ENCODE measurements at places on chromosomes 4 and X.

DNA sequence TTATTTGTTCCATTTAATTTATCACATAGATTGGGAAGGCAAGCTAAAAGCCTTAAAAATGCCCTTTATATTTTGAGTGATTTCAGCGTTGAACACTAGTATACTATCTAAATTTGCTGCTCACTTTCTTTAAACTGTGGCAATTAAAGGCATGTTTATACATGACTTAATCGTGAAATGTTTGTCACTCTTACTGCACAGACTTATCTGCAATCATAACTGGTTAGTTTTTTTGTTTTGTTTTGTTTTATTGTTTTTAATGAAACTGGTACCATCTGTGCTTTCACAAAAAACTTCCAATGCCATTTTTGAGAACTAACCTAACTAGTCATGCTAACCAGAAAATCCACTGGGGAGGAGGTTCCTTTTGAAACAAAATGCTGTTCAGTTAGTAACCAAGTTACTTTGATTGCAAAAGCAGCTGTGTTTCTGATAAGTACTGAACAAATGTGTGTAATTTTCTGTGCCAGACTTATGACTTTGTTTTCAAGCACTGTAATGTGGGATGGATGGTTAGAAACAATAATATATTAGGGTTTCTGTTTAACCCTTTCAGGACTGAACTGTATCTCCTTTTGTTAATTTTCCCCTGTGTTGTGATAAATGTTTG, 56.1 kb downstream of the CCKAR start:
- no peak for DNase-seq

DNA sequence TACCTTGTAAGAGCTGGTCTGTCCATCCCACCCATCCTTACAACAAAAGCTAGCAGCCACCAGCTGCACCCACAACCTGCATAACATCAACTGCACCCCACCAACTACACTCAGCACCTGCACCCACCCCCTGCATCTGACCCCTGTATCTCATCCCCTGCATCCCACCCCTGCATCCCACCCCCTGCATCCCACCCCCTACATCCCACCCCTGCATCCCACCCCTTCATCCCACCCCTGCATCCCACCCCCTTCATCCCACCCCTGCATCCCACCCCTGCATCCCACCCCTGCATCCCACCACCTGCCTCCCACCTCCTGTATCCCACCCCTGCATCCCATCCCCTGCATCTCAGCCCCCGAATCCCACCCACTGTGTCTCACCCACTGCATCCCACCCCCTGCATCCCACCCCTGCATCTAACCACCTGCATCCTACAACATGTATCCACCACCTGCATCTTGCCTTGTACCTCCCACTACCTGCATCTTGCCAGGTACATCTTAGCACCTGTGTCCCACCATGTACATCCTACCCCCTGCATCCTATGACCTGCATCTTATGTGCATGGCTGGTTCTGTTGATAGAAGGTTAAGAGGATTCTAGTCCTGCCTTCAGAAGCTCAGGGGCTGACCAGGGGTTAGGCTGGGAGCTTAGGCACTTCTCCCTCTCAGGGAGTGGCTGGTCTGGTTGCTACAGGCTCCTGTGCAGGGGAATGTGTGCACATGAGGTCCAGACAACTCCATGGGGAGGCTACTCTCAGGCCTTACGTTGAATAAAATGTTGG, 9.4 kb downstream of the TMEM271 start:
- no peak for DNase-seq

GRCh38 chrX:122641826-122642225, 542.3 kb upstream of the GRIA3 start:
- DNase-seq = no peak

GRCh38 chr4:48470137-48470536, 13.0 kb upstream of the SLC10A4 start:
- DNase-seq = no peak

DNA sequence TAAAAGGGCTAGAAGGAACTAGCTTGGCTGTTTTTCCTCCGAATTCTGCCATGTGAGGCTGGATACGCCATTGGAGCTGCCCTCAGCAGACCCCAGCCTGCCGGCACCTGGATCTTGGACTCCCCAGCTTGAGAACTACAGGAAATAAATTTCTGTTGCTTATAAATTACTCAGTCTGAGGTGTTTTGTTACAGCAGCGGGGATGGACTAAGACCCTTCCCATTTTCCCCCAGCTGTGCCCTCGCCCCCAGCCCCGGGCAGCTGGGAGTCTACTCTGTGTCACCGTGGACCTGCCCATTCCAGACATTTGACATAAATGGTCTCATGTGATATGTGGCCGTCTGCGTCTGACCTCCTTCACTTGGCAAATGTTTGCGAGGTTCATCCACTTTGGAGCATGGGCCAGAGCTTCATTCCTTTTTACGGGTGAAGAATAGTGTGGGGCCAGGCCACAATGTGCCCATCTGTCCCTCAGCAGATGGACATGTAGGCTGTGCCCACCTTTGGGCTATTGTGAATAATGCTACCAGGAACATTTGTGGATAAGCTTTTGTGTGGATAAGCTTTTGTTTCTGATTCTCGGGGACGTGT, 30.7 kb upstream of the SPON2 start:
- no peak for DNase-seq

DNA sequence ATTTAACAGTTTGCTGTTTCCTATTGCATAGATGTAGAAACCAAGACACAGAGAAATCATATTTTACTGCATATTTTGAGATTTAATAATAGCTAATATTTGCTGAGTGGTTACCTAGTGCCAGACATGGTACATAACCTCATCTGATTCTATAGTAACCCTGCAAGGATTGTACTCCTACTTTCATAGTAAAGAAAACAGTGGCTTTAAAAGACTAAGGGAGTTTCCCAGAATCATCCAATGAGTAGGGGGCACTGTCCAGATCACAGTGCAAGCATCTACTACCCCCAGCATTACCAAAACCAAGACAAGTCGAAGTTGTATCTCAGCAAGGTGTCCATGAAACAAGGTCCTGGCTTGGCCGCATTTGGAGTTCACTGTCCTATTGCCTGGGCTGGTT, 224.5 kb upstream of the TENM3 start:
- no peak for DNase-seq

- no peak for DNase-seq
Measured at GRCh38 chr4:38364383-38364963, 299.5 kb upstream of the KLF3 start.

DNA sequence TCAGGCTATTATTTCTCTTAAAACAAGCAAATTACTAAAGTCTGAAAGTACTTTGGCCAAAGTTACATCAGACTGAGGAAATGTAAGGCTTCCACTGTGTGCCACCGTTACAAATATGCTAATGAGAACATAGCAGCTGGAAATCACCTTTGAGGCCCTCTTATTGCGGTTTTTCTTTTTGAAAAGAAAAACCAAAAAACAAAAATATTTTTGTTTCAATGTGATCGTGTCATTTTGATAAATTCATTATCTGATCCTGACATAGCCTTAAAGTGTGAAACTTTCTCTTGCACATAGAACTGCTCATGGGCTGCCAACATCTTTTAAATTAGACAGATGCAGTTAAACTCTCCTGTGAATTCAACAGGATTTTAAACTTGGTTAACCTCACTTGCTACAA, 2.8 kb upstream of the TIFA start:
- DNase-seq = no peak

DNA sequence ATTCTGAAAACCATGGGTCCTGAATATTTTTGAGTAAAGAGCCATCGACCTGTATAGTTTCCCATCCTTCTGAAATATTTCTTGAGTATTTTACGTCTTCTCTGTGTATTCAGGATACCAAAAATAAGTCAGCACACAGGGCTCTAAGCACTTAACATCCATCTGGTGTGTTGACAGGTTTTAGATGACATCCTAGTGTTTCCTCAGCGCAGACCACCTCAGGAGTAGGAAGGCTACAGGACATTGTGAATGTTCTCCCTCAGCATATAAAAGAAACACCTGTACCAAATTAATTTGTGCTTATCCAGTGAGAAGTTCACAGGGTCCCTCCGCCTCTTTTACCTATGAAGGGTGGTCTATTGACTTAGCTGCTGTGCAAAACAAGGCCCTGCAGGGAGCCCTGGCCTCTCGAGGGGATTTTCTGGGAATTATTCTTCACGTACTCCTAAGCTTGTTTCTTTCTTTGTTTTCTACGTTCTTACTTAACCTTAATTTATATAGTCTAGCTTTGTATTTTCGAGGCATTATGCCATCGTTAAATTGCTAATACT, 241.8 kb downstream of the FBXO8 start:
- DNase-seq = no peak

DNA sequence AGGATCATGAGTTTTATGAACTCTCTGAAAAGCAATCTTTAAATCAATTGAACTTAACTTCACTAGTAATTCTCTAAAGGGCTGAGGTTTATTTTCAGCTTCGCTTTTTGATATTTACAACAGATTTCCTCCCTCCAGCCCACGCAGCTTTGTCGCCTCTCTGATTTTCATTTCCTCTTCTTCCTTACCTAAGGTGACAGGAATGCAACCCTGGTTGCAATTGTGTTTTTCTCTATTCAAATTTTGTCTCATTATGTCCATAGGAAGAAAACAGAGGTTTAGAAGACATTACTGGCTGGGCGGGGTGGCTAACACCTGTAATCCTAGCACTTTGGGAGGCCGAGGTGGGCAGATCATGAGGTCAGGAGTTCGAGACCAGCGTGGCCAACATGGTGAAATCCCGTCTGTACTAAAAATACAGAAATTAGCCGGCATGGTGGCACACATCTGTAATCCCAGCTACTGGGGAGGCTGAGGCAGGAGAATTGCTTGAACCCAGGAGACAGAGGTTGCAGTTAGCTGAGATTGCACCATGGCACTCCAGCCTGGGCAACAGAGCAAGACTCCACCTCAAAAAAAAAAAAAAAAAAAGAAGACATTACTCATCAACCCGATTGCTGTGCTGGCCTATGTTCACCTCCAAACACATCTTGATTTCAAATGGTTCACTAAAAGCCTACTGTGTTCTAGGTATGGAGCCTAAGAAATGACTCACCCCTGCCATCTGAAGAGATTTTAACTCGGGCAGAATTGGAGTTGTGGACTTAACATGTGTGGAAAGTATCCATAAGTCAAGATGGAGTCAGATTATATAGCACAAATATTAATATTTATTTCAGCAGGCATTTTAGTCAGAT, 36.8 kb downstream of the VSIG4 start:
- no peak for DNase-seq

DNA sequence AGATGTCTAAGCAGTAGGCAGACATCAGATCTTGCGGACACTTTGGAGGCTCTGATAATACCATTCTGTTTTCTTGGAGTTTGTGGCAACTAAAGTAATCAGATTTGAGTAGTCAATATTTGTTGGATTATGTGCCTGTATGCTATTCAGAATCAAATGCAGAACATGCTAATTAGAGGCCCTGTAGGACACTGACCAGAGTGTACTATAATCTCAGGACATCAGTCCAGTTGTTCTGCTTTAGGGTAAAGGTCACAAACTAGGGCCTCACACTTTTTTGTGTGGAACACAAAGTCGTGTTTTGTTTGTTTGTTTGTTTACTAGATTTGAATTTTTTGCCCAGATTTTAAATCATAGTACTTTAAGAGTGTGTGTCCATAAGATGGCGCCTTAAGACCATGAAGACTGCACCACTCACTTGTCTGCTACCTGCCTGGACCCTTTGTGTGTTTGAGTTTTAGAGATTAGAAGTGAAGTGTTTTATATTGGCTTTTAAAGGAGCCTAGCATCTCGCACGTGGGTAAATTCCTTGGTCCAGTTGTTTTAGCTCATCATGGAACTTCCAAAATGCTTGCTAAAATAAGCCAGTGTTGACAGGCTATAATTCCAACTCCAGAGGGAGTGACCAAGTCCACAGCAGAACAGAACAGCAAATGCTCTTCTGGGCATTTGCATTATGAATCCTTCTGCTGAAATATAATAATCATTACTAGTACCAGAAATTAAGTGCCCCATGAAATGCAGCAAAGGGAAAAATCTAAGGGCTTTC, 34.7 kb downstream of the IL13RA1 start:
- no peak for DNase-seq

DNA sequence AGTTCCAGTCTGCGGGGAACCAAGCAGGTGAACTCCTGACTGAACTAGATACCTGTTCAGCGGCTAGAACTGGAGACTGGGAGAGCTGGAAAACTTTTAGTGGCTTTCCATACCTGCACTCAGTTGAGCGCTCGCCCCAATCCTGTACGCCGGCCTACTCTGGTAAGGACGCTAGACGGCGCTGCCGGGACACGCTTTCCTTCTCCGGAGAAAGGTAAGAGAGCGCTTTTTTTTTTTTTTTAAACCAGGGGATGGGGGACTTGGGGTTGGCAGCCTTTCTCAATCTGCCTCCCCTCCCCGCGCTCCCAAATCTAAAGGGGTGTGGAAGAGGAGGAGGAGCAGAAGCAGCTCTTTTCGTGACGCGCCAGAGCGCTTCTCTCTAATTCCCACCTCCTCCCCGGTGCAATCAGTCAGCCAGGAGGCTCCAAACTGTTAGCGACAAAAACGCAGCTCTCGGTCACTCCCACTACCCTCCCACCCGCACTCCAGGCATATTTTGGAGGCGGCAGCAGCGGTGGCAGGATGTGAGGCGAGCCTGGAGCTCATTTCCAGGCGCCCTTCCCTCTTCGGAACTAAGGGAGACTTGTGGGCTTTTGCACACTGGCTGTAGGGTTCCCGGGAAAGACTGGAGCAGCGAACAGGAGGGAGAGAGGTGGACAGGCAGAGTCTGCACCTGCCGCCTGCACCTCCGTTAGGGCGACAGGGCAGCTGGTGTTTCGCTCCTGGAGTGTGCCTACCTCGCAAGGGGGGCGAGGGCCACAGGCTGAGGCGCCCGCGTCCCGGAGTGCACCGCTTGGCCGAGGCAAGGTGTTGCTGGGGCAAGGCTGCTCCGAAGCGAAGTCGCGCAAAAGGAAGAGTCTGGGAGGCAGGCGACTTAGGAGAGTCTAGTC, at the start of gene IL1RAPL2:
Gene IL1RAPL2, plus strand, starts transcription at position 409 of the 890 bp plus-strand sequence.
- DNase-seq = no peak

DNA sequence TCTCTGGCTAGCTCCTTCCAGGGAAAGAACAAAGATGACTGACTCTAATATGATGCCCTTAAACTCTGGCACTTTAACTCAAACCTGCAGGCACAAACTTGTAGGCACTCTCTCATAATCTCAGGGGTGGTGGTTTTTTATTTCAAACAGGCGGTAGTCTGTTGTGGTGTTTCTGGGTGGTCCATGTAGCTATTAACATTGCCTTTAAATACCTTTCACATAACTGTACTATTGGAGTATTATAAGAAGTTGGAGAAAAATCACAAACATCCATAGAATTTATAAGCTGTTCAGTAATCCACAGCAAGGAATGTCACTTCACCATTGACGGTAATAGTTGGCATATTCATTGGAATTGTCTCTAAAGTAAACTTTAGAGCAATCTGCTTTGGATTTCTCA, 204.2 kb upstream of the PDE5A start:
- no peak for DNase-seq
